SK-N-SH (cell line): ENCODE measurements at places on chromosomes 7 and 10.
A peak's percentile ranks its signal among the peaks of the same experiment; 100 is the strongest.

DNA sequence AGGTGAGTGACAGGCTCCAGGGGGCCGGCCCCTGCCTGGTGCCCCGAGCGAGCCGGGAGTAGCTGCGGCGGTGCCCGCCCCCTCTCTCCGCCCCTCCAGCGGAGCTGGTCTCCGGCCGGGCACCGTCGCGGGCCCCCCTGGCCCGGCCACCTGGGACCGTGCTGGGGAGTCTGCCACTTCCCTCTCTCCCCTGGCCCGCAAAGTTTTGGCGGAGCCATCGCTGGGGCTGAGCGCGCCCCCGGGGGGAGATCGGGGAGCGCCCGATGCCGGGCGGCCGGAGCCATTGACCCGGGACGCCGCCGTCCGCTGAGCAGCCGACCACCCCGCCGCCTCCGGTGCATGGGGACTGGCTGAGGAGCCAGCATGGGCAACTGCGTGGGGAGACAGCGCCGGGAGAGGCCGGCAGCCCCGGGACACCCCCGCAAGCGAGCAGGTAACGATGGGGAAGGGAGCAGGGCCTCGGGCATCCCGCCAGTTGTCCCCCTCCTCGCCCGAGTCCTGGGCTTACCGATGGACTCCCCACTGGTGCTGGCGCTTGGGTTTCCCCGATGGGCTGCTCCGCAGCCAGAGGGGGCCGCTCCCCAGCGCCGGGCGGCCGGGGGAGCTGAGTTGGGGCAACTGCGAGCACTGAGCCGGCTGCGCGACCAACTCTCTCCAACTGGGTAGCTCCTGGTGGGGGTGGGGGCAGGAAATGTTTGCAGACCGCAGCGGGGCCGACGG, at the start of gene UBTD1:
Gene UBTD1, plus strand, starts transcription at position 84 of the 720 bp plus-strand sequence. Its CDS starts 280 bp downstream, at position 364.
- H3K27ac ChIP-seq: peak within 1 kb of the TSS; percentile 89
- peak within 1 kb of the TSS; percentile 98 for H3K4me3 ChIP-seq
- no peaks in the 10 kb centered on the region for H3K36me3 ChIP-seq
- H3K27me3 ChIP-seq: no peaks in the 10 kb centered on the region
- H3K4me1 ChIP-seq: peaks cover 14% of the 10 kb centered on the region; the same call in 1 of the 2 replicates

DNA sequence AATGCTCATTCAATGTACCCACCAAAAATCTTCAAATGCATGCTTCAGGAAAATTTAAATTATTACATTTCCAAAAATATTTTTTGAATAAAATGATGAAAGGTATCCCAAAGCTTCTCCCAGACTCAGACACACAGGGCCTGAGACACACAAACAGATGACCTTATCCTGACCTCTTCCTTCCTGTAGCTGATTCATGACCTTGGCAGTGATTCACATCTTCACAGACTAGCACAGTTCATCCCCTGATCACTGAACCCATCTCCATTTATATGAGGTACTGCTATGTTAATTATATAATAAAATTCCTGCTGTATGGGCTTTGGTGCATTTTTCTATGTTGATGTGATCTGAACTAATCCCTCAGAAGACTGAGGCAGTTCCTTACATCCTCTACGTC, 265.0 kb upstream of the GLI3 start:
- H3K4me1 ChIP-seq: no peaks in the 10 kb centered on the region
- H3K4me3 ChIP-seq: no peak overlapping the region
- no peaks in the 10 kb centered on the region for H3K27me3 ChIP-seq
- H3K27ac ChIP-seq: no peak overlapping the region
- no peak for DNase-seq

GRCh38 chr10:23412223-23412622, 26.7 kb upstream of the OTUD1 start:
- no peak overlapping the region for H3K4me3 ChIP-seq
- no peaks in the 10 kb centered on the region; the same call in 1 of the 2 replicates for H3K4me1 ChIP-seq
- H3K36me3 ChIP-seq: no peaks in the 10 kb centered on the region
- H3K27me3 ChIP-seq: no peaks in the 10 kb centered on the region
- no peak overlapping the region for H3K27ac ChIP-seq

GRCh38 chr10:58647376-58648112, 134.9 kb downstream of the BICC1 start:
- no peak overlapping the region for H3K4me3 ChIP-seq
- peaks cover 32% of the 10 kb centered on the region for H3K4me1 ChIP-seq

DNA sequence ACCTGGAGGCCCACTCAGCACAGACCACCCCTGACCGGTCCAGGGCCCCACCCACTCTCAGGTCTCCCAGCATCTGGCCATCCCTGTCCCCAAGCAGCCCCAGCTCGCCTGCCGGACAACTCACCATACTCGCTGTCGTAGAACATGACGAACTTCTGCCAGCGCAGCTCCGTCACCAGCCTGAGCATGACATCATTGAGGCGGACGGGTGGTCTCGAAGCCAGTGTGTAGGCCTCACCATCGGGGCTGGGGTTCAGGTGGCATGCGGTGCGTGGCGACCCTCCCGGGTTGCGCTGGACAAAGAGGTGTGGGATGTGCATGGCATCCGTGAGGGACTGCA, 160.4 kb downstream of the GRID1 start:
- peaks cover 10% of the 10 kb centered on the region for H3K4me1 ChIP-seq
- H3K36me3 ChIP-seq: no peaks in the 10 kb centered on the region
- H3K27ac ChIP-seq: no peak overlapping the region
- no peak for DNase-seq
- H3K27me3 ChIP-seq: no peaks in the 10 kb centered on the region

DNA sequence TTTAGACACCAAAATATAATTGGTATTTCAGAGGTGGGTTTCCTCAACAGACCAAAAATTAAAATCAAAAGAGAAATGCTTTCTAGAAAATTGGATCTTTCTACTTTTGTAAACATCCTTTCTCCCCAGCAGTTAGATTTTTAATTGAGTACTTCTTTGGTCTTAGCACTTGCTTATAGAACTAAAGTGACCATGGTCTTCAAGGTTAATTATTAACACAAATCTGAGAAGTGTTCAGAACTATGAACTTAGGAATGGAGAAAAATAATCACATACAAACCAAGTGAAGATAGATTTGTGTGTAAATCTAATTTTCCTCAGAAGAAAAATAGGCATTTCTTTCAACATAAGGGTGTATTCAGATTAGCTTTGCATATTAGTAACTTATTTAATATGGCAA, 355.4 kb downstream of the ELMO1 start:
- H3K4me3 ChIP-seq: no peak overlapping the region
- no peak overlapping the region for H3K27ac ChIP-seq
- DNase-seq: no peak
- H3K4me1 ChIP-seq: no peaks in the 10 kb centered on the region

DNA sequence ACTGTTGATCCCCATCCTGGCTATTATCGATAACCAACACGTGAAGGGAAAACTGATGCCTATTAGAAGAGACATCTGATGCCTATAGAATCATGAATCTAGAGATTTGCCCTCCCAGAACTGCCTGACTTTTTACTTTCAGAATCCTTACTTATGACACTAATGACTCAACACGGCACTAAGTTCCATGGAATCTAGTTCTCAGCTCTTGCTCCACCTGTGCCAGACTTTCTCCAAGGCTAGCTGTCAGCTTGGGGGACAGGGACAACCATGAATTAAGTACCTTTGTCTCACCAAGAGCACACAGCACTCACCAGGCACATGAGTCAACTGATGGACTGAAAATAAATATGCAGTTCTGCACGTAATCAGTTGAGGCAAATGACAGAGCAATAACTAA, 184.2 kb downstream of the FRMD4A start:
- no peak for DNase-seq
- H3K36me3 ChIP-seq: no peaks in the 10 kb centered on the region

DNA sequence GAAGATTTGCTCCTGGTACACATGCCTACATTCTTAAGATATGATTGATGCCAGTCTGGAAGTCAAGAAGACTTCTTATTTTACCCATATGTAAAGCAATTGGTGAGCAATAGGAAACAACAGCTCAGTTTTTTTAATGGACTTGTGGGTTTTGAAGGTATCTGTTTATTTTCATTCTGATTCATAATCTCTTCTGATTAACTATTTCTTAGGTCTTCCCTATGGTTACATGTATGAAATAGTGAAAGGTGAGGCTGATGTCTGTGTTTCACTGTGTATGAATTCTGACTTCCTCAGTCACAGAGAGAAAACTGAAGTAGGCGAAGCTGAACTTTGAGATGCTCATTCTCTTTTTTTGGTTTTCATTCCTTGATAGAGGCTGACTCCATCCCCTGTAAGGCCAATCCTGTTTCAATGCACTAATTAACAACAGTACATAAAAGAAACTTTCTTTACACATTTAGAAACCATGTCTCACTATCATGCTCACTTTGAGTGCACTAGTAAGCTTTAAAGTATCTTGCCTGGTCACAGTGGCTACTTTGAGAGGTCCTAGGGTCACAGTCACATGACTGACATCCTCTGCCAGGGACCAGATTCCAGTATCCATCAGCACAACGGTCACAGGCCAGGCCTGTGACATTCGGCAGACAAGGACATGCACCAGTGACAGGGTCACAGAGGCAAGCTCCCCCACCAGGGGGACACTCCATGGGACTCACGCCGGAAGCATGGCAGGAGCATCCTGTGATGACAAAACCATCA, 59.5 kb upstream of the LAMB1 start:
- DNase-seq: no peak
- H3K27ac ChIP-seq: no peak overlapping the region
- no peaks in the 10 kb centered on the region for H3K36me3 ChIP-seq
- no peak overlapping the region for H3K4me3 ChIP-seq
- H3K4me1 ChIP-seq: no peaks in the 10 kb centered on the region

- H3K27me3 ChIP-seq: no peaks in the 10 kb centered on the region
- DNase-seq: no peak
- H3K36me3 ChIP-seq: no peaks in the 10 kb centered on the region; the same call in 1 of the 2 replicates
Observed at GRCh38 chr7:105189859-105190492, 176.0 kb downstream of the KMT2E start.

DNA sequence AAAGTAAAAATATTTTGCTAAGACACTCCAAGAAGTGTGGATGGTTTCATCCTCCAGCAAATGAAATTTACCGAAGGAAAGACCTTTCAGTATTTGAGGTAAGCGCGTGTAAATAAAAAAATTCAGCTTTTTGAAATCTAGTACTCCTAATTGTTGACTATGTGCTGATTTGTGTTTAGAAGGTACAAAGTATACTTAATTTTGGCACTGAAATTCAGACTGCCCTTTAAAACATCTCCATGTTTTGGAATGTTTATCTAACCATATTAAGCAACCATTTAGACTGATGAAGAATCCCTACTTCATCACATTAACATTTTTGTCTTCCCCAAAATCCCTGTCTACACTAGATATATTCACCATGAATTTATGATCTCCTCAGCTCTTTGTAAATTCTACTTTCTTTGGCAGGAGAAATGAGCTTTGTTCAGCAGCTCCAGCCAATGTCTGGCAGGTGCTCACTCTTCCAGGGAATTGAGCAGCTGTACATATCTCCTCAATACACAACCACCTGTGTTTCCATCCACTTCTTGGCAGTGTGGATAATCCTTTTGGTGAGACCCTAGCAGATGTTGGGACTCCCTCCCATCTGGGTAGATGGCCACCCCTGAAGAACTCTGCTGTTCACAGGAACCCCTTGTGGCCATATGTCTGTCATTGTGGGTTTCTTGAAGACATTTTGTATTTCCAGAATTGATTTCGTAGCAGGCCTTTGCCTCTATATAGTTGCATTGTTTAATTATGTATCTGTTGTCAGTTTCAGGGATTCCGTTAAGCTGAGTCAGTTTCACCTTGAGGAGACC, 129.4 kb upstream of the SAMD8 start:
- no peak overlapping the region for H3K4me3 ChIP-seq
- H3K36me3 ChIP-seq: peaks cover 57% of the 10 kb centered on the region
- no peak for DNase-seq
- no peaks in the 10 kb centered on the region for H3K4me1 ChIP-seq
- H3K27me3 ChIP-seq: no peaks in the 10 kb centered on the region

GRCh38 chr10:29941476-29941875, 117.9 kb downstream of the JCAD start:
- H3K36me3 ChIP-seq: no peaks in the 10 kb centered on the region
- H3K27me3 ChIP-seq: no peaks in the 10 kb centered on the region
- DNase-seq: no peak

- no peaks in the 10 kb centered on the region for H3K4me1 ChIP-seq
- H3K27me3 ChIP-seq: no peaks in the 10 kb centered on the region
- DNase-seq: no peak
- H3K36me3 ChIP-seq: no peaks in the 10 kb centered on the region
Observed at GRCh38 chr10:75655791-75656451, 224.5 kb downstream of the LRMDA start.

GRCh38 chr7:72313906-72314305, 98.2 kb downstream of the CALN1 start:
- peaks cover 10% of the 10 kb centered on the region for H3K27me3 ChIP-seq
- no peak overlapping the region for H3K27ac ChIP-seq
- no peaks in the 10 kb centered on the region for H3K4me1 ChIP-seq
- no peak for DNase-seq
- no peaks in the 10 kb centered on the region for H3K36me3 ChIP-seq
- H3K4me3 ChIP-seq: no peak overlapping the region

DNA sequence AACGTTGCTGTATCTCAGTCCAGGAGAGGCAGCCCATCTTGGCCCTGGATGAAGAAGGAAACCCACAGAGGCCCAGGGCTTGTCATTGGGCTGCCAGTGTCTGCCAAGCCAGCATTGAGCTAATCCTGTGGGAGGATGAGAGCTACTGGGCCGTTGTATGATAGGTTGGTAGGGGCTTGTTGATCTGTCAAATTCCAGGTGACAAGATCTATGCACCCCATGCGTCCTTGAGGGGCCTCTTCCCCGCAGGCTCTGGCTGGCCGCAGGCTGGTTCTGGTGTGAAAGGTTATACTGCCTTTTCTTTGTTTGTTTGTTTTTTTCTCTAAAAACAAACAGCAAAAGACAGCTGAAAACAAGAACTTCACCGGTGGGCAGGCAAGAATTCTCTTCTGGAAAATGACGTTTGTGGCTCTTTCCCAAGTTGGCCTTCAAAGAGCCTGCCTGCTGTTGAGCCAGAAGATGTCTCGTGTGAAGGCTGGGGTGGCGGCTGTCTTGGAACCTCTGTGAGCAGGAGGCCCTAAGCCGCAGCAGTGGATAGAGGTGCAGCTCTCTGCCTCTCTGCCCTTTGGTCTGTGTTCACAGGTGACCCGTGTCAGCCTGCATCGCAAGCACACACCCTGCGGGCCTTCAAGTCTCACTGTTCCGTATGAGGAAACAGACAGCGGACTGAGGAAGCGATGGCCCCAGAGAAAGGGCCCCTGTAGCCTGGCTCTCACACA, 23.3 kb downstream of the CYP17A1 start:
- H3K4me1 ChIP-seq: peaks cover 8% of the 10 kb centered on the region
- no peaks in the 10 kb centered on the region for H3K27me3 ChIP-seq
- no peak for DNase-seq
- H3K4me3 ChIP-seq: no peak overlapping the region

DNA sequence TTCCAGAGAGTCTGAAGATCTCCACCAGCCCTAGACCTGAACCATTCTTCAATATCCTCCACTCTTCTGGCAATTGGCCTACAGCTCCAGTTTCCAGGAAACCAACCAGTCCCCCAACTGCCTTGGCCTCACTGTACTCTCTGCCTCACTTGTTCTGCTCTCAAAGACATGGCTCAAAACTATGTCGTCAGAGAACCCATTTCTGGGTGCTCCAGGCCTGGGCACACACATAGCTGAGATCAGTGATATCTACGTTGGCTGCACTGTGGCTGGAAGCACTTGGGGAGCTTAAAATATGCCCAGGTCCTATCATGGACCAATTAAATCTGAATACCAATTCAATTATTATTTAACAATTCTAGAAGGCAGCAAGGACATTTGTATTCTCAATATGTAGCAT, 93.1 kb downstream of the COBL start:
- no peak for DNase-seq
- H3K4me1 ChIP-seq: no peaks in the 10 kb centered on the region
- H3K36me3 ChIP-seq: no peaks in the 10 kb centered on the region
- H3K27ac ChIP-seq: no peak overlapping the region

- H3K27ac ChIP-seq: peak overlapping the region; percentile 11; the same call in 1 of the 2 replicates
- peak; percentile 46 for DNase-seq
- H3K36me3 ChIP-seq: no peaks in the 10 kb centered on the region
- H3K4me1 ChIP-seq: peaks cover 38% of the 10 kb centered on the region
- H3K27me3 ChIP-seq: no peaks in the 10 kb centered on the region
Observed at GRCh38 chr7:132355048-132355447, 221.2 kb downstream of the PLXNA4 start.

- no peaks in the 10 kb centered on the region for H3K36me3 ChIP-seq
- H3K4me3 ChIP-seq: no peak overlapping the region
Observed at GRCh38 chr7:37309493-37309892, 139.2 kb downstream of the ELMO1 start.
